ENCODE measurements at places on chromosomes 13 and 19.

DNA sequence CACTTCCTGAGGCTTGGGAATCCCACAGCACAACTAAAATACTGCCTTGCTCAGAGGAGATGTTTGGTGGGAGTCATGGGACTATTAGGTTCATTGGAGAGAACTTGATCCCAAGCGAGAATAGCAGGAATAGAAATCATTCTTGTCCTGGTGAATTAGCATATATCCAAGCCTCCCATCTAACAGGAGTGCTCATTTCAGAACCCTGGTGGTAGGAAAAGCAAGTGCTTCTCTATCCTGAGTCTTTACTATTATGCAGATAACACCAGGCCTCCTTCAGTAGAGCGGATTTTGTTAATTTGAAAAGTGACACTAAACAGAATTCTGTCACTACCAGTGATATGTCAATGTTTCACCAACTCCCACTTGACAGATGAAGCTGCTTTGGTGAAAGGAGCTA lies 199.5 kb downstream of the ATP8A2 start:
- DNase-seq: no peak

GRCh38 chr13:100789968-100790367 lies 115.4 kb upstream of the TMTC4 start:
- DNase-seq: no peak

GRCh38 chr19:48481846-48482639 lies 12.9 kb downstream of the CYTH2 start:
- no peak for DNase-seq

DNA sequence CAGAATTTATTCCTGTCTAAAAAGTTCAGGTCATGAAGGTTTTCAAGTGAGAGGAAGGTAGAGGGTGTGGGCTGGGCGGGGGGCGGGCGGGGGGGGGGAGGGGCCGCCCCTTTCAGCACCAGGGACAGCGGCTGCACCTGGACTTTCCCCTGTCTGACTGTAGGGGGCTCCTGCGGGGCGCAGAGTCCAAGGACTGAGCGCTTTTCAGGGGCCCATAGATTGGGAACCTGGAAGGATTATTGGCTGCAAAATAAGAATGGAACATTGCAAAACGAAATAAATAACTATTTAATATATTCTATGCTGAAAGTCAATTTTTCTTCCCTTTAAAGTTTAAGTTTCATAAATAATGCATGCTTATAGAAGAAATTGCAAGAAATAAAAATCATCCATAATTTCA lies 8.9 kb upstream of the CYP4F3 start:
- peak; percentile 15 for DNase-seq

GRCh38 chr13:113598481-113598880 lies 13.9 kb downstream of the TFDP1 start:
- no peak for DNase-seq

GRCh38 chr13:76883236-76883635 lies 3.0 kb downstream of the KCTD12 start:
- no peak for DNase-seq

DNA sequence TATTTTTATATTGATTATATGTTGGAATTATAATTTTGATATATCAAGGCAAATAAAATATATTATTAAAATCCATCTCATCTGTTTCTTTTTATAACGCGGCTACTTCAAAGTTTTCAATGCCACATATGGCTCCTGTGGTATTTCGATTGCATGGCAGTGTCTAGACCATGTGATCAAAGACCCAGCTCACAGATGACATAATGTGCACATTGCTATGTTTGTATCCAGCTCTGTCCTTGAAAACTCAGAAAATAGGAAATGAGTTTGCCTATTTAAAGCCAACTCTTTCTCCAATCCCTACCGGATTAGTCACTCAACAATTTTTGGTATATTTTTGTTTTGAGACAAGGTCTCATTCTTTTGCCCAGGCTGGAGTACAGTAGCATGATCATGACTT lies 26.2 kb downstream of the TMTC4 start:
- no peak for DNase-seq

DNA sequence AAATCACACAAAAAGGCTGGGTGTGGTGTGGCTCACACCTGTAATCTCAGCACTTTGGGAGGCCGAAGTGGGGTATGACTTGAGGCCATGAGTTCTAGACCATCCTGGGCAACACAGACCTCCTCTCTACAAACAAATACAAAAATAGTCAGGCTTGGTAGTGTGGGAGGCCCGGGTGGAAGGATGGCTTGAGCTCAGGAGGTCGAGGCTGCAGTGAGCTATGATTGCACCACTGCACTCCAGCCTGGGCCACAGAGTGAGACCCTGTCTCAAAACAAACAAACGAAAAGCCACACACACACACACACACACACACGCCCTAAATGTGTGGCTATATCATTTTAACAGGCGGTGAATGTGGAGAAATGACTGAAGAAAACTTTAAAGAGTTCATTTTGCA lies 904 bp upstream of the ZNF557 start:
- DNase-seq: no peak

GRCh38 chr13:73036566-73036965 lies 22.2 kb upstream of the KLF5 start:
- DNase-seq: no peak

DNA sequence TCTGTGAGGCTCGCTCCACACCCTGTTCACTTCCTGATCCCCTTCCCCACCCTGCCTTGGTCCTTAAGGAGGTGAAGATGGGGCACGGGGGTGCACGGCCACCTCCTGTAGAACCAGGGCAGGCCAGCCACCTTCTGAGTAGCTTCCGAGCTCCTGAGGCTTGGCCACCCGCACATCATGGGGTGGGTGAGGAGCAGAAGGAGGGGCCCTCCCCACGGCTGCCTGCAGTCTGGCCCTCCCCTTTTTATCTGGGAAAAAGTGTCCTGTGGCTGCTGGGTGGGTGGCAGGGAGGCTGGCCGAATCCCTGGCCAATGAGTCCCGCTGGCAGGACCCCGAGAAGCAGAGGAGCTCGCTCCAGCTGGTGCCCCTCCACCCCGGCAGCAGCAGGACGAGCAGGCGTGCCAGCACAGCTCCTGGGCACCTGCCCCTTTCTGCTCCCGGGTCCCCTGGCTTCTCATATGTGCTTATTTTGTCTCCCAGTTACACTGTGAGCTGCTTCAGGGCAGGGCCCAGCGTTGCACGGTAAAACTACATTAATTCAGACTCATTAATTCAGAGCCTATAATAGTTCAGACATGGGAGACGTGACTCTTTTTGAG lies 135.0 kb downstream of the KDM4B start:
- no peak for DNase-seq

GRCh38 chr13:78786459-78786858 lies 127.5 kb upstream of the OBI1 start:
- DNase-seq: no peak

- no peak for DNase-seq
Observed at GRCh38 chr19:33697766-33698165, 76.0 kb downstream of the CHST8 start.
